Spleen (tissue), 13 donors: ENCODE measurements at places on chromosomes 2 and 18. TPM values are rescaled to one million over a fixed set of nuclear protein-coding genes. Genes with fewer than 3 reads are reported as not detected.
A peak's percentile ranks its signal among the peaks of the same experiment; 100 is the strongest.

DNA sequence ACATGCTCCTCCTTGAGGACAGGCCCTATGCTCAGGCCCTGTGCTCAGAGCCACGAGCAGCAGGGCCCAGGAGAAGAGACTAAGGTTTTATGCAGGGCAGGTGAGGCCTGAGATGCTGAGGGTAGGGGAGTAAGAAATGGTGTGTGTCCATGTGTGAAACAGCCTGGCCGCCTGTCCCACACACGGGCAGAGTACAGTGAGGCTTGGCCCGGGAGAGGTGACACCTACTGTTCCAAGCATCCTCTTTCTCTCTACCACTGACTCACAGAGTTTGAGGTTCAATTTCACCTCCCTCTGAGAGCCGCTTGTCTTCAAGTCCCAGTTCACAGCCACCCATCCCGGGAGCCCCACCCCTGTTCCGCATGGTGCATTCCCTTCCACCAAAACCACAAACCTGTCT, 54.1 kb downstream of the ADNP2 start:
- no peaks in the 10 kb centered on the region for H3K27me3 ChIP-seq
- no peaks in the 10 kb centered on the region for H3K4me1 ChIP-seq
- H3K27ac ChIP-seq, result no peak overlapping the region
- H3K4me3 ChIP-seq, result no peak overlapping the region

DNA sequence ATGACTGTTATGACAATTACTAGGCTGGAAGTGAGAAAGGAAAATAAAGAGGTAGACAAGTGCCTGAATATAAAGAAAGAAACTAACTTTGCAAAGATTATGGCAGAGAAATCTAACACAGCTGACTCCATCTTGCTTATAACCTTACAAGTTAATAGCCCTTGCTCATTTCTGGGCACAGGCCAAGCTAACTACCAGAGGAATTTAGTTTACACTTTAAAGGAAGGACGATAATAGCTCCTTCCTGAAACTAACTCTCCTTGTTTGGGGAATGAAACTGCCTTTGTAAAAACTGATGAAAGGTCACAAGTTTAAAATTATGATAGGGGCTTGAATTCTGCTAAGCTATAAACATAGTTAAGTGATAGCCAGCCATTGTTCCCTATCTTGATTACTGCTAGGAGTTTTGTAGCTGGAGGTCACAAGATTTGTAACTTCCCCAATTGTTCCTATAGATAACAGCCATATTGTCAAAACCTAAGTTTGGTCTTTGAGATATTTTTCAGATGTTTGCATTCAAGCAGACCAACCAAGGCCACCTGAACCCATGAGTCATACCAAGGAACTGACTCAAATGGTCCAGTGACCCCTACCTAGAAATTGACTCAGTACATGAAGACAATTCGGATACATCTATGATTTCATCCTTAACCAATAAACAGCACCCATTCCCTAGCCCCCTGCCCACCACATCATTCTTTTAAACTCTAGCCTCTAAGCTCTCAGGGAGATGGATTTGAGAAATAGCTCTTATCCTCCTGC, 209.2 kb upstream of the LRATD1 start:
- no peak overlapping the region for H3K4me3 ChIP-seq
- no peaks in the 10 kb centered on the region for H3K27me3 ChIP-seq
- H3K4me1 ChIP-seq, result no peaks in the 10 kb centered on the region
- DNase-seq, result no peak
- no peaks in the 10 kb centered on the region for H3K36me3 ChIP-seq

DNA sequence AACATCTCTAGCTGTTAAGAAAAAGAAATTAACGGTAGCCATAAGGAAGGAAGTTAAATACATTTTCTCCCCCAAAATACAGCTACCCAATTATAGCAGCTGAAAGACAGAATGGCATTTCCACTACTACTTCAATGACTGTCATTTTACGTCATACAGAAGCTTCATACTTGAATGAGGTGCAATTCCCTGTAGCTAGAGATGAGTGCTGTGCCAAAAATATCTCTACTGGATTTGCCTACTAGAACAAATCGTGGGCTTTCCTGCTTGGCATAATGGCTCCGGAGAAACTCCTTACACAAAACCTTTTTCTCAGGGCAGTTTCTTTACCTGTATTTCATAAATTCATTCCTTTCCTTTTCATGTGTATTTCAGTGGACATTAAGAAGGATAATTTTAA, 36.3 kb upstream of the NRXN1 start:
- H3K27me3 ChIP-seq, result no peaks in the 10 kb centered on the region
- H3K36me3 ChIP-seq, result no peaks in the 10 kb centered on the region
- no peaks in the 10 kb centered on the region for H3K4me1 ChIP-seq
- no peak for DNase-seq

HRH4 gene
- total RNA-seq, result 1.0 TPM

C2orf66 gene
- not detected for total RNA-seq

DNA sequence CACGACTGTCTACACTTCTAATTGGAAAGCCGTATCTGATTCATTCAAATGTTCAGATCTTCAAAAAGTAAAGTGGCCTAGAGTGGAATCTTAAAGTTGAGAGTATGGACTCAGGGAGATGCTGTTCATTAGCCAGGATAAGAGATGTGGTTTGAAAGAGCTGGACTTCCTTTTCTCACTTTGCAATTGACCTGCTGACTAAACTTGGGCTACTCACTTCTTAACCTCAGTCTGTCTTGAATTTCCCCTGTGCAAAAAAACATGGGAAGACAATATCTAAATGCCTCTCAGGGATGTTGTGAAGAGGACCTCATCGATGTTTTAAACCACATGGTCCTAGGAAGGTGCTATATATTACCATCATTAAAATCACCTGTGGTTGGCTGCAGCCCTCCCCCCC, 64.1 kb downstream of the BCL2 start:
- H3K27me3 ChIP-seq, result no peaks in the 10 kb centered on the region
- H3K4me3 ChIP-seq, result no peak overlapping the region
- H3K4me1 ChIP-seq, result peaks cover 32% of the 10 kb centered on the region
- no peak for DNase-seq

NEDD4L gene
- 21.4 TPM for total RNA-seq

GRCh38 chr2:230902180-230902899, 22.7 kb downstream of the GPR55 start:
- H3K4me1 ChIP-seq, result no peaks in the 10 kb centered on the region
- H3K27me3 ChIP-seq, result no peaks in the 10 kb centered on the region
- H3K27ac ChIP-seq, result no peak overlapping the region
- no peak overlapping the region for H3K4me3 ChIP-seq
- H3K36me3 ChIP-seq, result no peaks in the 10 kb centered on the region

DNA sequence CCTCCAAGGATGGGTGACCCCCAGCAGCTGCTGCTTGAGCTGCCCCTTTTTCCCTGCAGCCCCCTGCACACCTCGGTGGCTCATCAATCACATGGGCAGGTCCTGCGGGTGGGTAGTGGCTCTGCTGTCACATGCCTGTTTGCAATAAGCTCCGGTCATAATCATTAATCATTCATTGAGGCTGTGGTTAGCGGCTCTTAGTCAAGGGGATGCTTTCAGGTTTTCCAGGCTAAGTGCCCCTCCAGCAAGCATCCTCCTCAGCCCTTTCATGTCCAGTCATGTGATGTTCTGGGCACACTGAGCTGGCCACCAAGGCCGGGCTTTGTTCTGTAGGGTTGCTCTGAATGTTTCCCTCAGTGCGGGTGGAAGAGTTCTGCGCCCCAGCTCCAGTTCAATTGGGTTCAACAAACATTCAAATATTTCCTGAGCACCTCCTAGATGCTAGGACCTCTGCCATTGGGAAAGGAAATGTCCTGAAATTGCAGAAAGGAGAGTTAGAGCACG, 96.4 kb upstream of the LDAH start:
- no peak for DNase-seq
- no peak overlapping the region for H3K4me3 ChIP-seq
- no peaks in the 10 kb centered on the region for H3K4me1 ChIP-seq

IL36B gene
- not detected for total RNA-seq

GRCh38 chr18:31943878-31944816, 1.2 kb upstream of the TRAPPC8 start:
- H3K27me3 ChIP-seq, result no peaks in the 10 kb centered on the region
- DNase-seq, result no peak
- H3K27ac ChIP-seq, result peak overlapping the region; percentile 93
- H3K4me3 ChIP-seq, result peak overlapping the region; percentile 71

DNA sequence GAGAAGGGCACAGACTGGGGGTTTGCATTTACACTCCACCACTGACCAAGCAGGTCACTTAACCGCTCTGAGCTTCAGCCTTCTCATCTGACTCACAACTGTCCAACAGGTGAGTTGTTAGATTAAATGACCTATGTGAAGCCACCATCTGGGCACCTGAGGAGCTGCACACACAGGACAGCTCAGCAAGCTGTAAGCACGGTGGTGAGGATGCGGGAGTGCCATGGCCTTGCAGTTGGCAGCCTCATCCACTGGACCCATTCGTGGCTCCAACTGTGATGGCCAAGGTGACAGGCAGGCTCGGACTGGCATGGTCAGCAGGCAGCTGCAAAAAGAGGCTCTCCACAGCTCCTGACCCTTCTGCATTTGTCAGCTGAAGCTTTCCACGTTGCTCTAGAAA, 23.3 kb upstream of the AMMECR1L start:
- no peak overlapping the region for H3K27ac ChIP-seq
- H3K4me1 ChIP-seq, result no peaks in the 10 kb centered on the region
- no peaks in the 10 kb centered on the region for H3K36me3 ChIP-seq
- no peaks in the 10 kb centered on the region for H3K27me3 ChIP-seq
- peak; percentile 51 for DNase-seq

- no peaks in the 10 kb centered on the region for H3K4me1 ChIP-seq
- H3K27me3 ChIP-seq, result no peaks in the 10 kb centered on the region
- no peak overlapping the region for H3K27ac ChIP-seq
- H3K4me3 ChIP-seq, result no peak overlapping the region
Observed at GRCh38 chr18:52813635-52814416, 473.8 kb downstream of the DCC start.

CBLN2 gene
- total RNA-seq, result 0.13 TPM

GRCh38 chr2:233700028-233700635, 7.4 kb downstream of the UGT1A6 start:
- no peak overlapping the region for H3K4me3 ChIP-seq
- H3K36me3 ChIP-seq, result no peaks in the 10 kb centered on the region
- no peak for DNase-seq
- no peak overlapping the region for H3K27ac ChIP-seq

GRCh38 chr2:26448651-26449050, 29.3 kb downstream of the OTOF start:
- no peak overlapping the region for H3K27ac ChIP-seq
- no peak for DNase-seq
- no peaks in the 10 kb centered on the region for H3K4me1 ChIP-seq
- H3K27me3 ChIP-seq, result no peaks in the 10 kb centered on the region
- no peaks in the 10 kb centered on the region for H3K36me3 ChIP-seq

DNA sequence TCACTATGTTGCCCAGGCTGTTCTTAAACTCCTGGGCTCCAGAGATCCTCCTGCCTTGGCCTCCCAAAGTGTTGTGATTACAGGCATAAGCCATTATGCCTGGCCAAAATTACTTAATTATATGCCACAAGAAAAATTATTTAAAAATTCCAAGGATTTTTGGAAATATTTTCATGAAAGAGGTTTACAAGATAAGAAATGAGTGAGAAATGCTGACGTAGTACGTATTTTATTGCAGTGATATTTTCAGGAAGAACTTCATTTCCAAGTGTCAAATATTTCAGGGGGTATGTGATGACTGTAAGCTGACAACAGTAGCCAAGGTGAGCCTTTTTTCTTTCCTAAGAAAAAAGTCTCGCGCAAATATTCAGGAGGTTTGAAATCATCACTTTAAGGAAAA, 20.8 kb downstream of the NIF3L1 start:
- H3K4me1 ChIP-seq, result no peaks in the 10 kb centered on the region
- no peak overlapping the region for H3K27ac ChIP-seq
- no peak overlapping the region for H3K4me3 ChIP-seq
- no peak for DNase-seq
- peaks cover 98% of the 10 kb centered on the region for H3K36me3 ChIP-seq
- H3K27me3 ChIP-seq, result no peaks in the 10 kb centered on the region

ZNG1B gene
- total RNA-seq, result 45.1 TPM

PER2 gene
- total RNA-seq, result 9.7 TPM
